T-helper 22 cell (primary cell): ENCODE measurements at places on chromosomes 16 and 17.

DNA sequence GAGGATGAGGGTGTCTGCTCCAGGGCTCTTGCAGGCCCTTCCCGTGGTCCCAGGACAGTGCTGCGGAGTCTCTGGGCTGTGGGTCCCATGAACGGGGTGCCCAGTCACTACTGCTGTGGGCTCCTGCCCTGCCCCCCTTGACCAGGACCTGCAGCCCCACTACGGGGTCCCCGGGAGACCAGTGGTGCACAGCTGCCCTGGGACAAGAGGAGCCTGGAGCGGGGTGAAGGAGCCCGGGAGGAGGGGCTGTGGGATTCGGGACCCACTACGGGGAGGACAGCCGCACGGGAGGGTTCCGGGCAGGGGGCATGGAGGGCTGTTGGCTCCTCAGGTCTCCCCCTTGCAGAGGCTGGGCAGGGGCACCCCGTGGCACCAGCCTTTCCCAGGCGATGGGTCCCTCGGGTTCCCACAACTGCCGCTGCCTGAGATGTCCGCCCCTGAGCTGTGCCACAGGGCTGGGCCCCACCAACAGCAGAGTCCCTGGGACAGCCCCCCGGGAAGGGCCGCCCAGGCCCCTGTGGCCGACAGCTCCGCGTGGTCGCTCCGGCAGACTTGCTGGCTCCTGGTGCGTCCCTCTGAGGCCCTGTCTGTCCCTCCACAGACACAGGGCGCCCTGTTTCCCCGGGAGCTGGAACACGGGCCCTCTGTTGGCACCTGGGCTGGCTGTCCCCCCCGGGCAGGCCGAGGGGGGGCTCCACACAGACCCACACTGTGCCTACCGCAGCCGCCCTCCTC lies 52.1 kb upstream of the GNG13 start:
- no peak for DNase-seq

DNA sequence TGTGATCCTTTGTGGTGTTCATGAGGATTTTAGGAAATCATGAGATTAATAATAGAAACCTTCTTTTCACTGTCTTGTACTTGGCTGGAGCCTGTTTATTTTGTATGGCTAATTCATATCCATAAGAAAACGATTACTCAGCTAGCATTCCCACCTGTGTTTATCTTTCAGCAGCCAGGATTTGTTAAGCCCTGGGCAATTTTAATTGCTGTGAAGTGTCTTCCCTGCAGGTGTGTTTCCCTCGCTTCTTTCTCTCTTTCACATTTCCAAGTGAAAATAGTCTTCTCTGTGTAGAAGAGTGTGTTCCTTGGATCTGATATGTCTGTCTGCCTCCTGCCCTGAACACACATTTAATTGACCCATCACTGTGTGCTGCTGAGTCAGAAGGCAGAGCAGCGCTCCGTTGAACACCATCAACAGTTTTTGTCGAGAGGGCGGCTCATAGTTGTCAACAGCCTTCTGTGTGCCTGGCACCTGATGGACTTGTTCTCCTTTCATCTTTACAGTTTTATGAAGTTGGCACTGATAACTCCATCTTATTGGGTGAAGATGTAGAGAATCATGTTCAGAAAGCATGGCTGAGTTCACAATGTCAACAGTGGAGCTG lies 83.2 kb downstream of the SPECC1 start:
- DNase-seq = no peak

- no peak for DNase-seq
These were observed 7.0 kb downstream of the ATPAF2 start for GRCh38 chr17:18031955-18032354.

DNA sequence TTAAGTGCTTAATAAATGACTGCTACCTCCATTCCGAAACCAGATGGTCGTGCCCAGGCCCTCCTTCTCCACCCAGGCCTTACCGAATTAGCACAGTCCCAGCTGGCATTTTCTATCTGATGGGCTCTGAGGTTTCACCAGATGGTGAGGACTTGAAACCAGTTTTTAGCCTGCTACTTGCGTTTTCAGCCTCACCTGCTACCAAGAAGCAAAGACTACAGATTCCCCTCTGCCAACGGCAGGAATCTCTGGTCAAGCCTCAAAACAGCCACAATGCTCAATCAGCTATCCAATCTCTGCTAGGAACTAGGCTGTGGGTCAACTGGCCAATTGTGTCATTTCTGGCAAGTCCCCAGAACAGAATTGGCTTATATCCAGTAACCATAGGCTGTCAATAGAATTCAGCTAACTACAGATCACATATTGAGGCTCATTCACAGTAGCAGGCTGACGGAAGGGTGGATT lies 11.7 kb downstream of the PECAM1 start:
- no peak for DNase-seq

DNA sequence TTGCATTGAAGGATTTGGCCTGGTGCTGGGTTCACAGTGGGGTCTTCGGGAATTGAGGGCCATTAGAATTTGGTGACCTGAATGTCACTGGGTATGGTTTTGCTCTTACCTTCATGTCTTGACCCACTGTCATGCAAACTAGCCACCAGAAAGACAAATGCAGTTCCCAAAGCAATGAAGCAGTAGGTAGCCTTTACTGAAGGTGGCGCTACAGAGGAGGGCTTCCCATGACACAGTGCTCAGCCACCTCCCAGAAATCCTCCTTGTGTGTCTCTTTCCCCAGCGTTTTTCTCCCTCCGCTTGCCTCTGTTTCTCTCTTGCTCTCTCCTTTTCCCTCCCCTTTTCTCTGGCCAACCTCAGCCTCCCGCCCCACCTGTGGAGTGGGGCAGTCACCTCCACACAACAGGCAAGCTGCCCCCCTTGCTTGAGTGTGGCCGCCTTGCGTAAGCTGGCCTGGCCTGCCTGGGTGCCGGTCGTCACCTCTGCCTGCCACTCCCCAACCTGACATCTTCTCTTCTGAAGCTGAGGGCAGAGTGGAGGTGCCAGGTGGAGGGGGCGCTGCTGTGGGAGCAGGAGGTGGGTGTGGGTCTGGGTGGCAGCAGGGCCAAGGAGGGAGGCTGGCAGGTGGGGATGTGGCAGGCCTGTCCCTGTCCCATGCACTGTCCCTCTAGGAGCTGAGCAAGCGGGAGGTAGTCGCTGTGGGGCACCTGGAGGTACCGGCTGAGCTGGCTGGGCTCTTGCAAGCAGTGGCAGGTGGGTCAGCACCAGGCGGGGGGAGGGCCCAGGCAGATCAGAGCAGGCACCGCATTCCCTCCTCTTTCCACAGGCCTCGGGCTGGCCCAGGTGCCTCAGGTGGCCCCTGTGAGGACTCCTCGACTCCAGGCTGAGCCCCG lies 34.7 kb downstream of the MYO15A start:
- no peak for DNase-seq

GRCh38 chr16:25219070-25219737 lies 2.5 kb downstream of the AQP8 start:
- no peak for DNase-seq

- DNase-seq = no peak
These were observed 43.5 kb downstream of the LYRM9 start for GRCh38 chr17:27849474-27850185.

- DNase-seq = no peak
These were observed 21.8 kb downstream of the ANKRD40 start for GRCh38 chr17:50685691-50686493.

DNA sequence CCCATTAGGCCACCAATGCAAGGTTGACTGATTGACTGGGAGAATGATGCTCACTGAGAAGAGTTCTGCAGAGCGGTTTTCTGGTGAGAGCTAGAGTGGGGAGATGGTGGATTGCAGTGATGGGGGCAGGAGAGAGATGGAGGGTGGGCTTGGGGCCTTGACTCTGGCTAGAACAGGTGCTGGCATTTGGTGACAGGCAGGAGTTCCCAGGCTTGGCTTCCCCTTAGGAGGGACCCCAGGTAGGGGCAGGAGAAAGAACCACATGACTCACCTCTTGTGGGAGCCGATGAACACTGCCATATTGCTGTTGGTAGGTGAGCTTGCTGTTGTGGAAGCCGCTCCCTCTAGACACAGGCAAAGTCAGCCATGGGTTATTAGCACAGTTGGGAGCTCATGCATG lies 8.0 kb downstream of the CD300LB start:
- DNase-seq = no peak

DNA sequence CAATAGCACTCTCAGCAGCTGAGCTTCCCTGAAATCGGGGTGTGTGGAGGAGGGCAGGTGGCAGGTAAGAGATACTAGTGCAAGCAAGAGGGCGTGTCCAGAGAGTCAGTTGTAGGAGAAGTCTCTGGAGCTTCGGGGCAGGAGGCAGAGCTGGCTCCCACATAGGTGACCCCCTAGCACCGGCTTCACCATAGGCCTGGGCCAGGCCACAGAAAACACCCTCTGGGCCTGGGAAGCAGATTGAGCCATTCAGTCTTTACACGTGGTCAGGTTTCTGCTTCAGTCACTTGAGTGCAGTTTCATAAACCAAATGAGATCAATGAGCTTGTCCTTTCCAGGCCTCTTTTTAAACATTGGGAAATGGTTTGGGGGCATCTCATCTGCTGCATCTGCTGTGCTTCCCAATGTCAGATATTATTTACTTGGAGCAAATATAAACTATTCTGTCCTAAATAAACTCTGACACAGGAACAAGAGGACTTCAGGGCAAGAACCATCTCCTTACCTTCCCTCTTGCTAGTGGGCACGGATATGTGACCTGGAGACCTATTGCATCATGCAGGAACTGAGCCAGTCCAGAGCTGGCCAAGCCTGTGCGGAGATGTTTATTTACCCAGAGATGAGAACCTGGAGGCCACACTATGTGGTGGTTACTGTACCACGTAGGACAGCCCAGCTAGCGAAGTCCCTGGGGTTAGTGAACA lies 16.1 kb downstream of the CCR7 start:
- no peak for DNase-seq
